ENCODE measurements at places on chromosomes 2 and 18.

DNA sequence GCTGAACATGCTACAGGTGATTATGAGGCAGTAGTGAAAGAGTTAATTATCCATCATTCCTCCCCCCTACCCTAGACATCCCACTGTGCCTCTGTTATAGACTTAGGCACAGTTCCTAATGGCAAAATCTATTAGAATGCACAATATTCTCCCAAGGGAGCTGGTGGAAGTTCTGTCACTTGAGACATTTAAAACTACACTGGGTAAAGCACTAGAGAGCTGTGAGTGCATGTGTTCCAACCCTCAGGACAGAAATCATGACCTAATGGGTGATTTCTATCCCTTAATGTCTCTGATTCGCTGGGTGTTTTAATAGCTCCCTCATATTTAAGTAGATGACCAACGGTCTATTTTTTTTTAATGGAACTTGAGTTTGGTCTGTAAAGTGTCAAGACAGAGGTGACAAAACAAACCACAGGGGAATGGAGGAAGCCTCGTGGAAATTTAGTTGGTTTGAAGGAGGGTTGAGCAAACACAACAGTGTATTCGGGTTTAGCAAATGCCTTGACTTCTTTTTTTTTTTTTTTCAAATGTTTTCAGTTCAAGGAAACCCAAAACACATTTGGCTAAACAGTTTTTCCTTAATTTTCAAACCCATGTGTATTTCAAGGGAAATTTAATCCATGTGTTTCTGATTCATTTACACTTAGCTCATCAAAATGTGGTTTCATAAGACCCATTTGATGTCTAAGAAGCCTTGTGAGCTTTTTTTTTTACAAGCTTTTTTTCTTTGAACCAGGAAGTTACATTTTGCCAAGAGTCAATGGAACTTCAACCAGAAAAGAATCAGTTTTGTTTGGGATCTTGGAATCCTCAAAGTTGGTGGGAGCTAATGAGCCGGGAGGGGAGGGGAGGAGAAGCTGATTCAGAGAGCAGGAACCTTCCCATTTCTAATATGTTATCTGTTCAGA, 665.1 kb upstream of the ZEB2 start:
- peak; percentile 45 for DNase-seq

- no peak for DNase-seq
Measured at GRCh38 chr2:35454966-35455638, 900.5 kb upstream of the CRIM1 start.

GRCh38 chr2:46548521-46549144, 69.3 kb downstream of the TMEM247 start:
- no peak for DNase-seq

DNA sequence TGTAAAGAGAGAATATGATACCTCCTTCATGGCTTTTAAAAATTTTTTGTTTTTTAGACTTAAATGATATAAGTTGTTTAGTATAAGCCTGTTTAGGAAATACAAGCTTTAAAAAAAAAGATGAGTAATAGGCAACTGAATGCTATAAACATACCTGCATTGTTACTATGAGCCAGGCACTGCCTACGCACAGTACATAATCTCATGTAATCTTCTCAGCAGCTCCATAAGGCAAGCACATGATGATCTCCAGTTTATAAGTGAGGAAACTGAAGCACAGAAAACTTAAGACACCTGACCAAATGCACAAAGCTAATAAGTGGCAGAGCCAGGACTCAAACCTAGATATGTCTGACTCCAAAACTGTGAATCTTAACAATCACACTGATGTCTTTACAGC, 156.3 kb upstream of the SLC1A4 start:
- no peak for DNase-seq

GRCh38 chr2:144548088-144548487, 28.2 kb upstream of the ZEB2 start:
- peak; percentile 18 for DNase-seq

- DNase-seq: no peak
Measured at GRCh38 chr2:19367326-19367725, 8.9 kb upstream of the OSR1 start.

DNA sequence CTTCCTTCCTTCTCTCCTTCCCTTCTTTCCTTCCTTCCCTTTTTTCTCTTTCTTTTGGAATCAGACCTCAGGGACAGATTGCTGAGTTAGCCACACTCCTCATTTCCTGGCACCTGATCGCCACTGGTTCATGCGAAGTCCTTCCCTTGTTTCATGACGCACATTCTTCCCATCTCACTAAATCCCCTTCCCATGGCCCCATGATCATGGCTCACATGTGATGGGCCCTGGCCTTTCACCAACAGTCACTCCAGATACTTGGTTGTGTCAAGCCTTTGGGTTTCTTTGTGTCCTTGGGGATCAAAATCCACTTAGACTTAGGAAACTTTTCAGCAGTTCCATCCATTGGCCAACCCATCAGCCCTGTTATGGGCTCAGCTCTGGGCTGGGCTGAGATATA, 23.8 kb upstream of the ASPRV1 start:
- peak; percentile 45 for DNase-seq

Measured in suppressor macrophage treated with lipopolysaccharide for 4 hours (primary cell).